ENCODE measurements at places on chromosomes 12 and 14. TPM values are rescaled to one million over a fixed set of nuclear protein-coding genes. Genes with fewer than 3 reads are reported as not detected.

Gene DPPA3
- not detected for total RNA-seq

Gene LRRC10
- not detected for total RNA-seq

Gene SCYL2
- 35.8 TPM for total RNA-seq

Gene AKAP5
- total RNA-seq = 0.58 TPM

GRCh38 chr12:25322918-25323531, 72.3 kb upstream of the KRAS start:
- H3K27ac ChIP-seq = no peak overlapping the region
- no peaks in the 10 kb centered on the region for H3K4me1 ChIP-seq
- no peaks in the 10 kb centered on the region for H3K36me3 ChIP-seq
- no peak overlapping the region for H3K4me3 ChIP-seq
- peaks cover 38% of the 10 kb centered on the region for H3K27me3 ChIP-seq
